ENCODE measurements at places on chromosomes 3 and 15. TPM values are rescaled to one million over a fixed set of nuclear protein-coding genes. Genes with fewer than 3 reads are reported as not detected.

GRCh38 chr3:129360705-129361460, 67.6 kb downstream of the EFCAB12 start:
- peaks cover 19% of the 10 kb centered on the region for H3K4me1 ChIP-seq
- DNase-seq, result no peak
- peak overlapping the region; percentile 74 for H3K4me3 ChIP-seq
- H3K36me3 ChIP-seq, result peaks cover 4% of the 10 kb centered on the region

SIN3A gene
- 67.3 TPM for total RNA-seq

DNA sequence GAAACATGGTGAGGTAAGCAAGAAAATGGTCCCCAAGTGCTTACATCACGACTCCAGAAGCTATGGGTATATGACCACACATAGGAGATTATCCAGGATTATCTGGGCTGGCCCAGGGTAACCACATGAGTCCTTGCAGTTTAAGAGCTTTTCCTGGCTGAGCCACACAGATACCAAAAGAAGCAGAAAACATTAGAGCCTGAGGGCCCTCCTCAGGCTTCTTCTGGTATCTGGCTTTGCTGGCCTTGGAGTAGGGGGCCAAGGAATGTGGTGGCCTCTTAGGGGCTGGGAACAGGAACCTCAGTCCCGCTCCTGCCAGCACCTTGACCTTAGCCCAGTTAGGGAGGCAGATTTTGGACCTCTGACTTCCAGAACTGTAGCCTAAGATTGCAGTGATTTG, 259.1 kb downstream of the KCNMB2 start:
- H3K4me3 ChIP-seq, result no peak overlapping the region
- H3K27ac ChIP-seq, result no peak overlapping the region
- no peaks in the 10 kb centered on the region for H3K36me3 ChIP-seq
- H3K27me3 ChIP-seq, result peaks cover 1% of the 10 kb centered on the region

DNA sequence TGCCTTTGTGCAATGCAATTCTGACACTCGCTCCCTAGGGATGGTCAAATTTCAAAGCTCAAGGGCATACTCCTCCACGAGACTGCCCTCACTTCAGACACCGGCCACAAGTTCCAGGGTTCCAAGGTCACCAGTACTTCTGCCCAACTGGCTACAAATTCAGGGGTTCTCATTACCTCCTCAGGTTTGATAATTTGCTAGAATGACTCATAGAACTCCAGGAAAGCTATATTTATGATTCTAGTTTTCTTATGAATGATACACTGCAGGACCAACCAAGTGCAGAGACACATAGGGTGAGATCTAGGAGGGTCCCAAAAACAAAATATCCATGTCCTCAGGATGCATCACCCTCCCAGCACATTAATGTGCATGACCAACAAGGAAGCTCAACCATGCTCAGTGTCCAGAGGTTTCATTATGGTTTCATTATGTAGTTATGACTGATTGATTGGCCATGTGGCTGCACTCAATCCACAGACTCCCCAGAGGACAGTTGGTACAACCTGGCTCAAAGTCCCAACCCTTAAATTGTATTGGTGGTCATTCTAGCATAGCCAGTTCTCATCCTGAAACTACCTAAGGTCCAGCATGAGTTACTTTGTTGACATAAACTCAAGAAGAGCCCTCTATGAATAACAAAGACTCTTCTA, 170.4 kb upstream of the LRRN1 start:
- no peak overlapping the region for H3K27ac ChIP-seq
- H3K4me1 ChIP-seq, result no peaks in the 10 kb centered on the region
- no peaks in the 10 kb centered on the region for H3K36me3 ChIP-seq

ADCY5 gene
- total RNA-seq, result 1.0 TPM

GRCh38 chr3:48402281-48402732, 27.6 kb downstream of the PLXNB1 start:
- H3K27me3 ChIP-seq, result peaks cover 9% of the 10 kb centered on the region
- peak; percentile 2 for DNase-seq
- H3K4me3 ChIP-seq, result no peak overlapping the region
- peaks cover 18% of the 10 kb centered on the region for H3K36me3 ChIP-seq

EFHB gene
- 1.6 TPM for total RNA-seq

RHOV gene
- 1.4 TPM for total RNA-seq

EFL1 gene
- 19.3 TPM for total RNA-seq

DNA sequence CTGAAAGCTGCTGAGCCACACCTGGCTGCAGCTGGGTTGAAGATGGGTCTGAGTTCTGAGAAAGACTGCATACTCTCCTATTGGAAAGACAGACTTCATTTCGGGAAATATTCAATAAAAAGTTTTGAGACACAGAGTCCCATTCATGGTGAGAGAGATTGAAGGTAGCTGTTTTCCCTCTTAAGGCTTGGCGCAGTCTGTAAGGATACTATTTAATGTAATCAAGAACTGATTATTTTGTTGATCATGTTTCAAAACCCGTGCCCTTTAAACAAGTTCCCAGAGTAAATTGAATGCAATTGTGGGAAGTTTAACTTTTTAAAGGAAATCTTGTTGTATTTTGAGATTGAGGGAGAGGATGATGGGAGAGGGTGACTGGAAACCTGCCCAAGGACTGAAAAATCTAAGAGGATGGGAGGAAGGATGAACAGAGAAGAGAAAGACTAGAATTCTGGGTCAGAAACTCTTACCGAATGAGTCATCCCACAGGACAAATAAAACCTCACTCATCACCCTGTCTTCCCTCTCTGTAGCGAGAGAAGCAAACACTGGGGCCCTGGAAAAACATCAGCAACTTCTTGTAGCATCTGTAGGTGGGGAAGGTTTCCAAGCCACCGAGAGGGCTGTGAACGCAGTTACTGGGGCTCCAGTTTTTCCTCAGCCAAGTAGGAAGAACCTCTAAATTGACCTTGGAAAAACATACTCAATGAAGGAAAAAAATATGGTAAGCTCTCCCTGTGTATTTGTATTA, 193.2 kb upstream of the TPRG1 start:
- DNase-seq, result no peak
- no peaks in the 10 kb centered on the region for H3K36me3 ChIP-seq
- peaks cover 2% of the 10 kb centered on the region for H3K4me1 ChIP-seq

DNA sequence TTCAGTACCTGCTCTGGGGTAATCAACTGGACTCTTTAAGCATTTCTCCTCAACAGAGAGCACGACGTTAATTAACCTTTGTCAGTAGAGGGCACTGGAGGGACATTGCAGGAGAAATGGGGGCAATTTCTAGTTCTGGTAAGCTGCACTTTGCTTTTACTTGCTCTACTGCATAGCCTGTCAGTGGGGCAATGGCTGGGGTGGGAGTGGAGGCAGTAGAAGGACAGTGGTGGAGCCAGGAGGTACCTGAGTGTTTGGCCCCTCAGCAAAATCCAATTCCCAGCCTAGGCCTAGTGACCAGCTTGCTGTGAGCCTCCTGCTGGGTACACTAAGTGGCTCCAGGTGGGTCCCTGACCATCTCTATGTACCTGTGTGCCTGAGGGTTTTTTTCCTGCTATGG, 18.3 kb upstream of the MED12L start:
- H3K36me3 ChIP-seq, result no peaks in the 10 kb centered on the region
- DNase-seq, result no peak
- no peak overlapping the region for H3K27ac ChIP-seq
- no peaks in the 10 kb centered on the region for H3K4me1 ChIP-seq
- H3K27me3 ChIP-seq, result peaks cover 5% of the 10 kb centered on the region
- H3K4me3 ChIP-seq, result no peak overlapping the region

DNA sequence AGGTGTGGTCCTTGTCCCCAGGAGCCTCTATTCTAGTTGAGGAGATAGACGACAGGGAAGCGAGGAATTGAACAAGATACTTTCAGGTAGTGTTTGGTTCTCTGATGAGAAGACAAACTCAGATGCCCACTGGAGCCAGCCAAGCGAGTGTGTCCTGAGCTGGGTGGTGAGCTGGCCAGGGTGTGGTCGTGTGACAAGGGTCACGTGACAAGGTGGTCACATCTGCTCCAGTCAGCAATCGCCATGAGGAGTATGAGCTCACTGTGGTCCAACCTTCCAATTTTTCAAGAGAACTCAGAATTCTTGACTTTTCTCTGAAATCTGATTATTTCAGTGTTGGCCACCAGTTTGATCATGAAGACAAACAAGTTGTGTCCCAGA, 39.5 kb downstream of the SLC6A6 start:
- H3K4me3 ChIP-seq, result no peak overlapping the region
- H3K4me1 ChIP-seq, result peaks cover 35% of the 10 kb centered on the region
- peaks cover 13% of the 10 kb centered on the region for H3K27me3 ChIP-seq
- H3K27ac ChIP-seq, result peak overlapping the region; percentile 91
- no peak for DNase-seq

COPG1 gene
- total RNA-seq, result 149 TPM

FRMD5 gene
- total RNA-seq, result 0.54 TPM

PCSK6 gene
- 0.13 TPM for total RNA-seq

DNA sequence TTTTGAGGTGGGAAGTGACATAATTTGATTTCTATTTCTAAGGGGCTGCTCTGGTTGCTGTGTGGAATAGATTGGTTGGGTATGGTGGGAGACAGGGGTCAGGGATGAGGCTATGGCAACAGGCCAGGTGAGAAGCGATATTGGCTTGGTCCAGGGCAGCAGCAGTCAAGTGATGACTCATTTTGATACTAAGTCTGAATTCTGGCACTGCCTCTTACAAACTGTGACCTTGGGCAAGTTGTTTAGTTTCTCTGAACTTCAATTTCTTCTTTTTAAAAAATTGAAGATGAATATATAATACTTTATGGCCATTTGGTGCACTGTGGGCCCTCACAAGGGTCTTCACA, 40.4 kb upstream of the CLSTN2 start:
- no peaks in the 10 kb centered on the region for H3K4me1 ChIP-seq
- no peak for DNase-seq
- H3K4me3 ChIP-seq, result no peak overlapping the region
- no peaks in the 10 kb centered on the region for H3K36me3 ChIP-seq
- no peak overlapping the region for H3K27ac ChIP-seq

DNA sequence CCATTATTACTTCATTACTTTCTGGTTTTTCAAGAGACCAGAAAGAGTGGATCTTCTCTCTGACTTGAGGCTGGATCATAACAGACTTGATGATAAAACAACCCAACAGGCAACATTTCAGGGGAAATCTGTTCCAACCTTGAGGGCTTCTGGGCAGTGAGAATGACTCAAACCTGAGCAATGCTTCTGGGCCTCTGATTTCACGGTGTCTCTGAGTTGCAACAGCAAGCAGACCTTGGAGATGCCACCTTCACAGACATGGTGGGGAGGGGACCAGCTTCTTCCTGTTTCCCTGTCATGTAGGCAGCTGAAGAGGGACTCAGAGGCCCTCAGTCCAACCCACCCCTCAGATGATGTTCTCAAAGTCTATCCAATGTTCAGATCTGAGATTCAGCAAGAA, 104.0 kb downstream of the ABHD5 start:
- H3K27me3 ChIP-seq, result peaks cover 11% of the 10 kb centered on the region
- H3K4me3 ChIP-seq, result no peak overlapping the region
- H3K27ac ChIP-seq, result no peak overlapping the region
- H3K4me1 ChIP-seq, result no peaks in the 10 kb centered on the region
- H3K36me3 ChIP-seq, result peaks cover 3% of the 10 kb centered on the region

- H3K4me1 ChIP-seq, result peaks cover 19% of the 10 kb centered on the region
- no peaks in the 10 kb centered on the region for H3K27me3 ChIP-seq
- H3K4me3 ChIP-seq, result no peak overlapping the region
- peaks cover 46% of the 10 kb centered on the region for H3K36me3 ChIP-seq
Measured at GRCh38 chr3:16300881-16301359, 35.9 kb downstream of the OXNAD1 start.

DNA sequence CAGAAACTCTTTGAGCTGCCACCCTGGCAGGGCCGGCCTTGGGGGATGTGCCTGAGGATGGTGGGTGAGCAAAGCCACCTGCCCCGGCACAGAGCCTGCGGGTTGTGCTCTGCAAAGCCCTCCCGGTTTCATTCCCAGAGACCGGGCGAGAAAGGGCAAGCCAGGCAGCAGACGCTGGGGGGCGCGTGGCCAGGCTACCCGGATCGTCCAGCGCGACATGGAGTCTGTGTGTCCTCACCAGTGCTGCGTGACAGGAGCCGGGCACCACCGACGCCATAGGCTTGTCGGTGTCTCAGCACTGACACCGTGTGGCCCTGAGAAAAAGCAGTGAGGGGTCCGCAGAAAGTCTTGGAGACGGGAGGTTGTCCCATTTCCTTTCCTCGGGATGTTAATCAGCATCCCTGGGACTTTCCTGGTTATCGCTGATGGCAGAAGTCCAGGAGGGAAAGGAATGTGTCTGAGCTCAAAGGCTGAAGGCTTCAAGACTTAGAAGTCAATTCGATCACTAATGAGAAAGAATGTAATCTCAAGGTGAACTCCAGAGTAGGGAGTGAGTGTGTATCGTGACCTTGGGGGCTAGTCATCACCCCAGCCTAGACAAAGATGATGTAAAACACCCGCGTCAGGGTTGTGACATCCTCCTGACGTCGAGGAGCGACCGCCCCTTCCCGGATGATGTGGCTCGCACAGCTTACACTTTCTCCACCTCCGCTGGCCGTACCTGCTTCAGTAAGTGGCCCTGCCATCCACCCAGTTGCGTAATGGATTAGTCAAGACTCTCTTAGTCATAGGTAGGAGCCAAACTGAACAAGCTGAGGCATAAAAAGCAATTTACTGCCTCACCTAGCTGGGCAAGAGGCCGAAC, 36.3 kb upstream of the PLA2G4E start:
- peaks cover 14% of the 10 kb centered on the region for H3K4me1 ChIP-seq
- H3K27ac ChIP-seq, result no peak overlapping the region
- H3K27me3 ChIP-seq, result peaks cover 3% of the 10 kb centered on the region
- no peak overlapping the region for H3K4me3 ChIP-seq
- peak; percentile 89 for DNase-seq
- H3K36me3 ChIP-seq, result no peaks in the 10 kb centered on the region

DNA sequence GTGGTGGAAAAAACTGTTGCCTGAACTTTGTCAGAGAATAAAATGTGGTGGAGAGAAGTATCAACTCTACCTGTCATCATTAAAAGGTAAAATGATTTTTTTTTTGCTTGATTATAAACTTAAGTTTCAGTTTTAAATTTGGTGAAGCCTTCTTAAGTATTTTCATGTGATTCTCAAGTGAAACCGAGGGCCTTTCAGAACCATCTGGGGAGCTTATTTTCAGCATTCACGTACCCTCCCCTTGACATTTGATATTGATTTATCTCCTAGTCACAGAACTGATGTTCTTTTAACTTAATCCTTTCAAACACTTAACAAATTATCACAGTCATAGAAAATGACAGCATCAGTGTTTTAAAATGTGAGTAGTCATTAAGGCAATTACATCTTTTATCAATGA, 38.5 kb downstream of the HPS3 start:
- no peaks in the 10 kb centered on the region for H3K4me1 ChIP-seq
- DNase-seq, result no peak
- H3K27ac ChIP-seq, result no peak overlapping the region
- peaks cover 7% of the 10 kb centered on the region for H3K36me3 ChIP-seq
- no peaks in the 10 kb centered on the region for H3K27me3 ChIP-seq
- no peak overlapping the region for H3K4me3 ChIP-seq

DNA sequence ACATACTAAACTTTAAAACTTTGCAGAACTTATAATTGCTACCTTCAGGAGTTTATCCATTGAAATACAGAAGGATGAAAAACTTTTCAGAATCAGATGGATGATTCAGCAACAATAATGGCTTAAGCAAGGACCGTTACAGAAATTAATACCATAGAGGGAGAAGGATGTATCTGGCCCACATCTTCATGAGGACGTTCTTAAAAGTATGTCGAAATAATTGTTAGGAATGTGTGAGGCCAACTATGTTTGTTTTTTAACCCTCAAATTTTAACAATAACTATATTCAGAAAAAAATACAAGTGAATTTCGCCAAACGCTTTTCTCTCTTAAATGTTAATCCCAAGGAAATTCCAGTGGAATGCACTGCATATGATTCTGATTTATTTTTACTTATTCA, 105.2 kb upstream of the EPHA3 start:
- no peaks in the 10 kb centered on the region for H3K36me3 ChIP-seq
- DNase-seq, result no peak
- no peak overlapping the region for H3K27ac ChIP-seq

GRCh38 chr3:178762385-178762784, 226.1 kb downstream of the KCNMB2 start:
- H3K36me3 ChIP-seq, result no peaks in the 10 kb centered on the region
- H3K27ac ChIP-seq, result no peak overlapping the region
- no peak overlapping the region for H3K4me3 ChIP-seq
- H3K4me1 ChIP-seq, result no peaks in the 10 kb centered on the region

Measured in endothelial cell (in vitro differentiated cells).